ENCODE measurements at places on chromosomes 11 and 22.

DNA sequence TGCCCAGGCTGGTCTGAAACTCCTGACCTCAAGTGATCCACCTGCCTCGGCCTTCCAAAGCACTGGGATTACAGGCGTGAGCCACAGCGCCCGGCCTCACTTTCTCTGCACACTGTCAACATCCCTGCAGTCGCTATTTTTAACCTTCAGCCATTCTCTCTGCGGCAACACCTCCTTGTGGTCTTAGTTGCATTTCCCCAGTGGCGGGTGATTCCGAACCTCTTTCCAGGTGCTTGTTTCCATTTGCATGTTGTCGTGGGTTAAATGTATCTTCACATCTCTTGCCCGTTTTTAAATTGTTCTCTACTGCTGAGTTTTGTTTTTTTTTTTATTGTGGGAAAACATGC, 2.2 kb upstream of the SCT start:
- no peak for DNase-seq

- DNase-seq = no peak
Measured at GRCh38 chr11:133240908-133241655, 291.2 kb downstream of the OPCML start.

GRCh38 chr11:67355023-67355793, 1.9 kb upstream of the POLD4 start:
- no peak for DNase-seq

GRCh38 chr22:49553076-49553475, 274.6 kb downstream of the BRD1 start:
- DNase-seq = no peak

DNA sequence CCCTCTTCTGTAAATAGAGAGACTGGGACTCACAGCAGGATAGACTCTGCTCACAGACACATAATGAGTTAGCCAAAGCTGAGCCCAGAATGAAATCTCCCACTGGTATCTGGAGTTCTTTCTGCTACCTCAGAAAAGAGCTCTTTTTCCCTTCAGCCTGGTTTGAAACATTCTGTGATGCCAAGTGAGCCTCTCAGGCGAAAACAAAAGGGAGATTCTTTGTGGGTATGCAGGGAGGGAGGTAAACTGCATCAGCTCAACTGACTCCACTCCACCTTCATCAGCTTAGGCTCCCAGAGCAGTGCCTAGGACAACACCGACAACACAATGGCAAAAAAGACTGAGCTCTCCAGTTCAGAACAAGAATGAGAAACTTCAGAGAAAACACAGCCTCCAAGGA, 55.1 kb upstream of the SCUBE2 start:
- no peak for DNase-seq

- DNase-seq = peak; percentile 52
Measured at GRCh38 chr11:2885017-2885677, 428 bp downstream of the CDKN1C start.

GRCh38 chr22:23530766-23531282, 49.3 kb downstream of the IGLL1 start:
- no peak for DNase-seq

DNA sequence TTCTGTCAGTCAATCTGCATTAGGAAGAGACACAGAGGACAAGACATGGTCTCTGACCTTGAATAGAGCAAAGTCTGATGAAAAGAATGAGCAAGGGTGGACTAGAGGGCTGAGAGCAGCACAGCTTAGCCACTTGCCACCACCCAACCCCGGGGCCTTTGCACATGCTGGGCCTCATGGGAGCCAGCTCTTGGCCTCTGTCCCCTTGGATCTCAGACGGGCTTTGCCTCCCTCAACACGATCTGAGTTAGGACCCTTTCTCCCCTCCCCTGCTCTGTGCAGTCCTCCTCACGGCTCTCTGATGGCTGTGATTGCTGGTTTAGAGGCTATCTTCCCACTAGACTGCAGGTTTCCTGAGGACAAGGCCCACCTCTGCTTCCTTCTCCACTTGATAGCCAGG, 131.6 kb upstream of the B3GAT1 start:
- no peak for DNase-seq

GRCh38 chr11:122253589-122254231, 137.7 kb upstream of the BLID start:
- peak; percentile 92 for DNase-seq

GRCh38 chr11:118289401-118289800, 15.1 kb upstream of the CD3E start:
- no peak for DNase-seq

GRCh38 chr22:27452922-27453321, 348.6 kb downstream of the MN1 start:
- DNase-seq = no peak

- DNase-seq = no peak
Measured at GRCh38 chr22:27825174-27825573, 23.6 kb upstream of the MN1 start.

GRCh38 chr11:122375687-122376399, 259.8 kb upstream of the BLID start:
- DNase-seq = peak; percentile 46

DNA sequence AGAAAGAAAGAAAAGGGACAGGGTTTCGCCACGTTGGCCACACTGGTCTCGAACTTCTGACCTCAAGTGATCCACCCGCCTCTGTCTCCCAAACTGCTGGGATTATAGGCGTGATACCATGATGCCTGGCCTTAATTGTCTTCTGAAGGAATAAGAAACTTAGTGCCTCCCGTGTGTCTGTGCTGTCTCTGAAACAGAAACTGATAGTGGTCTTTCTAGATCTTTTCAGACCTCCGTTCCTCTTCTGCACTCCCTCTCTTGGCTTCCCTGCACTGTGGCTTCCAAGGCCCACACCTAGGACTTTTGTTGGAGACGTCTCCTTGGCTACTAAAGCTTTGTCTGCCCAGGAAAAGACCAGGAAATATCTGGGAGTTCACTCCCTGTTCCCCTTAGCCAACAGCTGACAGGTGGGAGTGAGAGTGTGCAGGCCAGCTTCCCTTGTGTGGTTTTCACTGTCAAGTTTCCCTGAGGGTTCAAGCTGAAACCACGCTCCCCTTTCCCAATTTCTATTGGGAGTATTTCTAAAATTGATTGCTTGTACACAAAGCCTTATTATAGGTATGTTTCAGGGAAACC, 10.1 kb upstream of the HTR3B start:
- DNase-seq = no peak

- DNase-seq = no peak
Measured at GRCh38 chr11:27215471-27216269, 147.3 kb downstream of the CCDC34 start.

DNA sequence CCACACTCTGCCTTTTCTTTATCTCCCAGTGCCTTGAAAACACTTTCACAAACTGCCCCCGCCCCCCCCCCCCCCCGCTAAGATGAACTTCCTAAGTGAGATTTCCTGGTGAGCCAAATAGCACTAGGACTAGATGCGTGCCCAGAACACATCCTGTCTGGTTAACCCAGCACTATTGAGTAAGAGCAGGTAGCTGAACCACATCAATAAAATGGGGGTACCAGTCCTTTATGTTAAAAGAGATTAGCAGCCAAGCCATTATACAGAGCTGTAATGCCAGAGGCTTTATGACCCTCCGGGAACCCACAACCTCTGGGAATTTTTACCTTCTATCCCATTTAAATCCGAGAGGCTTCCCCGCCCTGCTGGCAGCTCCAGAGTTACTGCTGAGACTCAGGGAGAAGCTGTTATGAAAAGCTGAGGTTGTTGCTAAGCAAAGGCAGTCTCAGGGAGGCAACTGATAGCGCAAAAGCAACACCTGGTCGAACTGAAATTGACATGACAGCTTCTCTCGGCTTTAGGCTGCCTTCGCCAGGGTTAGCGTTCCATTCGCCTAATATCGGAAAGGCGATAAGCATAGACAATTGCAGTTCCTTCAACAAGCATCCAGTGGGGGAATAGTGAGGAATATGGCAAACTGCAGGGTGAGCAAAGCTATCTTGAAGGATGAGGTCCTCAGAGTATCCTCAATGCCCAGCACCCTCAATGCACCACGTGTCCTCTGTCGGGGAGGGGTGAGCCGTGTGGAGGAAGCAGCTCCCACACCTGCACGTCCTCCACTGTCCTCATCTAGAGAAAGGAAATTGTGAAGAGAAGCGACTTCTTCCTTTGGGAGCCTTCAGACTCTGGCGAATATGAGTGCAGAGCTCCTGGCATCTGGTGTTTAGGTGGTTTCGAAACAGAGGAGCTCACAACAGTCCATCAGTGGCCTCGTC, 977.0 kb downstream of the NTM start:
- no peak for DNase-seq

GRCh38 chr22:29813563-29813962, 24.5 kb downstream of the ASCC2 start:
- DNase-seq = no peak

DNA sequence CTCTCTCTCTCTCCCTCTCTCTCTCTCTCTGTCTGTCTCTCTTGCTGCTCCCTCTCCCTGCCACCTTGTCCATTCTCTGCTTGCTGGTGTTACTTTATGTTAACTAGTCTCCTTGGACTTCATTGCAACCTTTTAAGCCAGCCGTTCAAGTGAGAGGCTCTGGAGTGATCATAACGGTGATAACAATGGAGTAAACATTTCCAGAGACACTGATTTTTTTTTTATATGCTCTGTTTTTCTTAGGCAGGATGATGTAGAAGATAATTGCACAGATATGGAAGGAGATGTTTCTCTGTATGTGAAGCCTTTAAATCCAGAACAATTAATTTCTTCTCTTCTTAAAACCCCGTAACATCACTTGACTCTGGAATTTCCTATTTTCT, 287.7 kb downstream of the TMEM135 start:
- no peak for DNase-seq

GRCh38 chr11:106306942-106307341, 229.5 kb downstream of the AASDHPPT start:
- no peak for DNase-seq

- DNase-seq = peak; percentile 67
Measured at GRCh38 chr11:86099874-86100273, 31.0 kb upstream of the PICALM start.

- DNase-seq = peak; percentile 87
Measured at GRCh38 chr11:57277845-57278720, 41.0 kb upstream of the APLNR start.

- DNase-seq = no peak
Measured at GRCh38 chr22:20867179-20868024, 8.6 kb downstream of the SNAP29 start.

- DNase-seq = no peak
Measured at GRCh38 chr11:99682171-99682570, 661.4 kb downstream of the CNTN5 start.

- peak; percentile 65 for DNase-seq
Measured at GRCh38 chr11:121194731-121195596, 93.9 kb downstream of the TECTA start.

DNA sequence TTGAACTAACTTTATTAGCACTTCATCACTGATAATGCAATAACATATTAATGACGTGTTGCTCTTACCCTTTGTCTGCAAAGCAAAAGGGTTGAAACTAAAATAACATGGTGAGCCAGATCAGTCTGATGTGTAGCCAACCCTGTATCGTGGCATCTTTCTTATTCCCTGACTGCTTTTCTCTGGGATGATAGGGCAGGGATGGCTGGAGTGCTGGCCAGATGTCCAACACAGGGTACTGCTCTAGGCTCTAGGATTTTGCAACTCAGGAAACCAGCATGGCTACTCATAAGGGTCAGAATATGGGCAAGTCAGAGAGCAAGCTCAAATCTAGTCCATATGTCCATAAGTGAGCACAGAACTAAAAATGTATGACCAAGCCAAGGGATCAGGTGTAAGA, 129.1 kb downstream of the SLC17A6 start:
- DNase-seq = no peak

DNA sequence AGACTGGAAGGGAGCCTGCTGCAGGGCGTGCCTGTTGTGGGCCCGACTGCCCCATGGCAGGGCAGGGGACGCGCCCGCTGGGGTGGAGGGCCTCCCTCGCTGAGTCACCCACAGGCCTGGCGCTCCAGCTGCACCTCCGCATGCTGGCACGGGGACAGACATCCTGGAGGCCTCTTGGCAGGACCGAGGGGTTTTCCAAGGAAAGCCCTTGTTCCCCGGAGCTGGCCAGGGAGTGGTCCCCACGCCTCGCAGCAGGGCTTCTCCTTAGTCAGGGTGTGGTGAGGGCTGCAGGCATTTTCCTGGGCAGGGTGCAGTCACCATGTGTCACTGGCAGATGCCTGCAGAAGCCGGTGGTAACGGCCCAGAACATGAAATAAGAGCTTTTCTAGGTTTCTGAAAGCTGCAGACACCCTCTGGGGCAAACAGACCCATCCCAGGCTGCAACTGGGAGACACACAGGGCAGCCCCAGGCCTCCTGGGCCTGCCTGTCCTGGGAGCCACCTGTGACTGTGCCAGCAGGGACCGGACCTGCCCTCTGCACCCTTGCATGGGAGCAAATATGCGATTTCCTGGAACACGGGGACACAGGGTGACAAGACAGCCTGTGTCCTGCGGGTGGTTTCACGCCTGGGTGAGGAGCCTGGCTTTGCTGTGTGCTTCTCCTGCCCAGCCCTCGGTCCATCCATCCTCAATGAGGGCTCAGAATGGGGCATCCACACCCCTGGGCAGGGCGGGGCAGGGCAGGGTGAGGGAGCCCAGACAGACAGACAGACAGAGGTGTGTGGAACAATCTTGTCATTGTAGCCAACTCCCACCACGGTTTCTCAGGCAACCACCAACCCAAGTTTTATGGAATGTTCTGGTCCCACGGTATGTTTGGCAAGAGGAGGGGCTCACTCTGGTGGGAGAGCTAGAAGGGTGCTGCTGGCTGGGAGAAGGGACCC, 43.2 kb upstream of the FADD start:
- DNase-seq = no peak

- DNase-seq = peak; percentile 57
Measured at GRCh38 chr11:48170241-48171233, 46.1 kb upstream of the OR4B1 start.

DNA sequence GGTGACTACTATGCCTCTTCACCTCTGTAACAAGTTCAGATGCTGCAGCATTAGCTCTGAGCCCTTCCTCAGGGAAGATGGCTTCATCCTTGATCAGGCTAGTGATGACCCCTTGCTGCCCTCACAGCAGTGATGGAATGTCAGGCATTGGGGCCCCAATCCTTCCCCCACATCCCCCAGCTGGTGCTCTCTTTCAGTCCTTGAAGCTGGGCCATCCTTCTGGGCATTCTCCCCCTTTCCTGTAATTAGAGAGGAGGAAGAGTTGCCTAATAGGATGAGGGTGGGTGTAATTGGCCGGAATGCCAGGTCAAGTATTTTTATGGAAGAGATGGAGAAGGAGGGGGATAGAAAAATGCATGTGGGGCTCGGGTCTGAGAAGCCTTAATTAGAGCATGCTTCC, 62.6 kb downstream of the TRAF6 start:
- peak; percentile 40 for DNase-seq

DNA sequence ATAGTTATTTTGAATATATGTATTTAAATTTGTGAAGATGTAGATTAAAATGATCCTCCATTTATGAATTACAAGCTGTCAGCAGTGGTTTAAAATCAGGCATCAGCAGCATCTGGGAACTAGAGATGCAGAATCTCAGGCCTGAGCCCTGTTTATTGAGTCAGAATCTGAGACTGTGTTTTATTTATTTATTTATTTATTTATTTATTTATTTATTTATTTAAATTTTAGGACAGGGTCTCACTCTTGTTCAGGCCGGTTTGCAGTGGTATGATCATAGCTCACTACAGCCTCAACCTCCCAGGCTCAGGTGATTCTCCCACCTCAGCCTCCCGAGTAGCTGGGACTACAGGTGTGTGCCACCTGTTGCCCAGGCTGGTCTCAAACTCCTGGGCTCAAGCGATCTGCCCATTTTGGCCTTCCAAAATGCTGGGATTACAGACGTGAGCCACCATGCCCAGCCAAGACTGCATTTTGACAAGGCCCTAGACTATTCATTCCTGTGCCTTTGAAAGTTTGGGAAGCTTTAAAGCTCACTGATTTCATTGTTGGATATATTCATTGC, 70.7 kb downstream of the PPP6R3 start:
- no peak for DNase-seq

- DNase-seq = no peak
Measured at GRCh38 chr11:125153837-125154236, 10.7 kb upstream of the PKNOX2 start.
